Liver (tissue), 10 donors: ENCODE measurements at places on chromosomes 7 and 10.

DNA sequence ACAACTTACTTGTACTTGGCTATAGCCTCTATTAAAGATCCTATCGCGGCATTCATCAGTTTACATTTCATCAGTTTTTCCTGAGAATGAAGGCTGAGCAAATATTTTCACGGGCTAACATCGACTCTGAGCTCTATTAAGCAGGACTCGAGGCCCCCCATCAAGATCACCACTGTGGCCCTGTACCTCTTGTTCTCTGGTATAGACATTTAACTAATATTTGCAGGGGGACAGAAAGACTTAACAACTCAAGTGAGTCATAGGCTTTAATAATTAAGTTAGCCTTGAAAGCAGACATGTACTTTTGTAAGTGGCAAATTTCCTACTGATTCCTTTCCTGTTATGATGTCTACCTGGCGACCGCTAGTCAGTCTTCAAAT, 45.4 kb downstream of the DOCK4 start:
- H3K27ac ChIP-seq, result no peak overlapping the region
- peaks cover 15% of the 10 kb centered on the region for H3K4me1 ChIP-seq
- H3K36me3 ChIP-seq, result no peaks in the 10 kb centered on the region
- H3K27me3 ChIP-seq, result no peaks in the 10 kb centered on the region
- H3K4me3 ChIP-seq, result no peak overlapping the region

DNA sequence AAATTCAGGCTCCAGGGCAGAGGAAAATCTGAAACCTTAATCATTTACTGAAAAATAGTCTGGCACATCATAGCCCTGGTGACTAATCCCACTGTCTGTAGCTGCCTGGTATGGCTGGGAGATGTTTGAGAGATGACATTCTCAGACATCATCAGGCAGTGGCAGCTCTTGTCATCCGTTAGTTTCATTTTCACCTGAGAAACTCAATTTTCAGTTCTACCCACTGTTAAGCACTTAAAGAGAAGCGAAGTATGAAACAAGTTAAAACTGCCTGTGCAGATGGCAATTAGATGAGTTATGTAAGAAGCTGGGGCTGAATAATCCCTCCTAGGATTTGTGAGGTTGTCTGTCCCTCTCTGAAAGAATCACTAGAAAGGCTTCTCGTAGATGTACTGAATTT, 150.2 kb downstream of the NSUN6 start:
- H3K4me3 ChIP-seq, result no peak overlapping the region
- no peaks in the 10 kb centered on the region for H3K36me3 ChIP-seq
- DNase-seq, result no peak
- no peak overlapping the region for H3K27ac ChIP-seq

DNA sequence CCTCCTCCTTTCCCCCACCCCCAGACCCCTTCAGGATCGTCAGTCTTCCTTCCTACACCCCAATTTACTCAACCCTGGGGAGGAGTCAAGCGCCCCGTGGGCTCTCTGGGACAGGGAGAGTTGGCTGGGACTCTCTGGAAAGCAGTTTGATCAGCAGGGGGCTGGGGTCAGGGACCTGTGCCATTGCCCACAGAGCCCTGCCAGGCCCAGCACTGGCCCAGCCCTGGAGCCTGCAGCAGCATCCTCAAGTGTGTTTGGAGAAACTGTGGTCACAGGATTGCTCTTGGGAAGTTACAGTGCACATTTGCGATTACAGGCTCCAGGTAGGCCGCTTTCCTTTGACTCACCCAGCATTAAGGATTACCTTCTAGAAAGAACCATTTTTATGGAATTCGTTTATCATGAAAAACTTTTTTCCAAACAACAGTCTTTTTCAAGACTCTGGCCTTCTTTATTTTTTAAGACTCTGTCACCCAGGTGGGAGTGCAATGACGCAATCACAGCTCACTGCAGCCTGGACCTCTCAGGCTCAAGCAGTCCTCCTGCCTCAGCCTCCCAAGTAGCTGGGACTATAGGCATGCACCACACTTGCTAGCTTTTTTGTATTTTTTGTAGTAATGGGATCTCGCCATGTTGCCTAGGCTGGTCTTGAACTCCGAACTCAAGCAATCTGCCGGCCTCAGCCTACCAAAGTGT, 50.7 kb downstream of the CHST3 start:
- no peak for DNase-seq
- no peak overlapping the region for H3K27ac ChIP-seq
- no peak overlapping the region for H3K4me3 ChIP-seq
- no peaks in the 10 kb centered on the region for H3K4me1 ChIP-seq

- H3K36me3 ChIP-seq, result no peaks in the 10 kb centered on the region
- H3K4me3 ChIP-seq, result no peak overlapping the region
- H3K27me3 ChIP-seq, result no peaks in the 10 kb centered on the region
- no peak overlapping the region for H3K27ac ChIP-seq
- no peak for DNase-seq
These were observed 331.4 kb downstream of the CCSER2 start for GRCh38 chr10:84659497-84660439.

DNA sequence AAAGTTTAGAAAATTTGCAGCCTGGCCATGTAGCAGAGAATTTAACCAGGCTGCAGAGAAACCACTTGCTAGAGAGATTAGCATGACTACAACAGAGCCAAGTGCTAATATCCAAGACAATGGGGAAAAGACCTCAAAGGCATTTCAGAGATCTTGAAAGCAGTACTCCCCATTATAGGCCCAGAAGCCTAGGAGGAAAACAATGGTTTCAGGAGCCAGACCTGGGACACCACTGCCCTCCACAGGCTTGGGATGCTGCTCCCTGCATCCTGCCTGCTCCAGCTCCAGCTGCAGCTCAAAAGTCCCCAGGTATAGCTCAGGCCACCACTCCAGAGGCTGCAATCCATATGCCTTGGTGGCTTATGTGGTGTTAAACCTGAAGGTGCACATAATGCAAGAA, 101.5 kb upstream of the TMEM72 start:
- no peak overlapping the region for H3K4me3 ChIP-seq
- H3K27ac ChIP-seq, result no peak overlapping the region
- DNase-seq, result no peak
- H3K27me3 ChIP-seq, result no peaks in the 10 kb centered on the region

- DNase-seq, result no peak
- H3K27me3 ChIP-seq, result no peaks in the 10 kb centered on the region
- H3K36me3 ChIP-seq, result no peaks in the 10 kb centered on the region
- H3K4me3 ChIP-seq, result peak overlapping the region; percentile 66
These were observed 21.0 kb downstream of the HIBADH start for GRCh38 chr7:27641581-27642230.

DNA sequence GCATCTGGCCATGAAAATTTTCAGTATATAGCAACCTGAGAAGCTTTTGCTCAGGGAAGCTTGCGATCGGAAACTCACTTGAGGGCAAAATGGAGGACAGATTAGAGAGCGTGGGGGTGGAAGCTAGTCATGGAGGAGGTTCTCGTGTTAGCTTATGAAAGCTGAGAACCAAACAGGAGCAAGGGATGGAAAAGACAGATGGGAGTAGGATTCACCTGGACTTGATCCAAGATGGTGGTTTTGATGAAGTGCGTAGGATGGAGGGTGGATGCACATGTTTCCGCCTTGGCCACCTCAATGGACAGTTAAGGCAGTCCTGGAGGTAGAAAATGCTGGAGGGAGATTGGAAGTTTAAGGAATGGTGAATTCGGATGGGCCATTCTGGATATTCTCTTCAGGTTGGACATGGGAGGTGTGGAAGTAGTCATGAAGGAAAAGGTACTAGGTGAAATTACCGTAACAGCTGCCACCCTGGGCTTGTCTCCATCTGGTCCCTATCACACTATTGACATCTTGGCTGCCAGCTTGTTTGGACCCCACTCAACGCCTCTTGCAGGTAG, 6.3 kb upstream of the C10orf95 start:
- peaks cover 11% of the 10 kb centered on the region for H3K4me1 ChIP-seq
- H3K36me3 ChIP-seq, result no peaks in the 10 kb centered on the region
- no peak overlapping the region for H3K4me3 ChIP-seq
- no peak for DNase-seq
- H3K27me3 ChIP-seq, result no peaks in the 10 kb centered on the region

- no peak overlapping the region for H3K4me3 ChIP-seq
- H3K27me3 ChIP-seq, result no peaks in the 10 kb centered on the region
- no peak for DNase-seq
- H3K4me1 ChIP-seq, result no peaks in the 10 kb centered on the region
- no peak overlapping the region for H3K27ac ChIP-seq
- no peaks in the 10 kb centered on the region for H3K36me3 ChIP-seq
These were observed 39.8 kb downstream of the ATOH7 start for GRCh38 chr10:68192113-68192512.

DNA sequence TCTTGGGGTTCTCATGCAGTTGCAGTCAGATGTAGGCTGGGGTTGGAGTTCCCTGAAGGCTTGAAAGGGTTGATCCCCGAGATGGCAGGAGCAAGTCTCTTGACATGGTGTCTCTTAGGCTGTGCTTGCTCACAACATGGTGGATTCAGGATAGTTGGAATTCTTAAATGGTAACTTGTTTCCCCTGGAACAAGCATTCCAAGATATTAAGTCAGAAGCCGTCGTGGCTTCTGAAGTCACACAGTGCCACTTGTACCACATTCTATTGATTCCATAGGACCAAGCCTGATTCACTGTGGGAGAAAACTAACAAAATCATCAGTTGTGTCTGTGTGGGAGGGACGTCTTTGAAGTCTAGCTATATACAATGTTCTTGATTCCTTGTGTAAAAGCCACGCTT, 3.5 kb upstream of the SLC35B4 start:
- H3K4me1 ChIP-seq, result peaks cover 16% of the 10 kb centered on the region
- H3K36me3 ChIP-seq, result no peaks in the 10 kb centered on the region
- H3K4me3 ChIP-seq, result no peak overlapping the region
- no peak for DNase-seq
- no peak overlapping the region for H3K27ac ChIP-seq

DNA sequence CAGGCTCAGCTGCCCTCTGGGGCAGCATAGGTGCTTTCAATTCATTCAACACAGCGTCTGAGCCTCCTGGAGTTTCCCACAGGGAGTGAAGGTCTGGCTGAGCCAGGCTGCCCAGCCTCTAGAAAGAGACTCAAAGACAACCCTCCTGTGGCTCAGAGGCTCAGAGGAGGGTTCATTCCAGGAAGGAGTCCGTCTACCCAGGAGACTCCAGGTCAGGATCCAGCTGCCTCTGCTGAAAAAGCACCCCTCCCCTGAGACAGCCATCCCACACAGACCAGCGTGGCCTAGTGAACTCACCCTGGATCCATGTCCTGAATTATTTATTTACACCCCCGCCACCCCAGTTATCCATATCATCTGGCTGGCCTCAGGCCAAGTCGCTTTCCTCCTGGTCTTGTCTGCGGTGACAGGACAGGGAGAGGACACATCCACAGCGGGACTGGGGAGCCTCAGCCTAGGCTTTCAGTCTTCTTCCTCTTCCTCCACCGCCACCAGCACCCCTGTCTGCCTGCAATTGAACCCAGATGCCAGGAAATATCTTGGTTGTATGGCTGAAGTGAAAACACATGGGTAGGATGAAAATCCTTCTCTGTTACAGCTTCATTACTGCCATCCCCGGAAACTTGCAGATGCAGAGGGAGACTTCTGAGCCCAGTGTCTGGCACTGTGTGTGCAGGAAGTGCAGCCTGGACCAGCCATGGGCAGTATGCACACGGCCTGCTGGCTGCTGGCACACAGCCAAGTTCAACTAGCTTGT, 44.0 kb upstream of the COL13A1 start:
- no peaks in the 10 kb centered on the region for H3K4me1 ChIP-seq
- no peaks in the 10 kb centered on the region for H3K27me3 ChIP-seq
- no peak overlapping the region for H3K27ac ChIP-seq
- H3K36me3 ChIP-seq, result no peaks in the 10 kb centered on the region

DNA sequence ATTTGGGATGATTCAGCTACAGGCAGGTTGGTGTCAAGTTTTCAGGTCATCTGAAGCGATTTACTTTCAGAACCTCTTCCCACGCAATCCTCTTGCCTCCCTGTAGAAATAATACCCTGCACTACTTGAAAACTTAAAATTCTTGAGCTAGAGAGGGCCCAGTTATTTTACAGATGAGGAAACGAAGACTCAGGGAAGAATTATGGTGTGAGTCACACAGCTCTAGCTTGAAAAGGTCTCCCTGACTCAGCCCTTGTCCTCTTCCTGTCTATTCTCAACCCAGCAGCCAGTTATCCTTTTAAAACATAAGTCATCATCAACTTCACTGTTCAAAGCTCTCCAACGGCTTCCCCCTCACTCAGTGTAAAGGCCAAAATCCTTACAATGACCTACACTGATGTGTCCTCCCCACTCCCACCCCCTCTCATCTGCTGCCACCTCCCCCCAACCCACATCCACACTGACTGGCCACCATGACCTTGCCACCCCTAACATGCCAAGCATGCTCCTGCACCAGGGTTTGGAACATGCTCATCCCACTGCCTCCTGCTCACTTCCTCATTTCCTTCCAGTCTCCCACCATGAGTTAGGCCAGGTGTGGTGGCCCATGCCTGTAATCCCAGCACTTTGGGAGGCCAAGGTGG, 3.4 kb downstream of the DNMBP start:
- no peak for DNase-seq
- H3K4me1 ChIP-seq, result peaks cover 33% of the 10 kb centered on the region
- H3K4me3 ChIP-seq, result no peak overlapping the region
- no peaks in the 10 kb centered on the region for H3K36me3 ChIP-seq

- no peak overlapping the region for H3K4me3 ChIP-seq
- H3K36me3 ChIP-seq, result no peaks in the 10 kb centered on the region
- no peak for DNase-seq
- no peak overlapping the region for H3K27ac ChIP-seq
These were observed 48.3 kb downstream of the KIAA1549 start for GRCh38 chr7:138932870-138933269.

DNA sequence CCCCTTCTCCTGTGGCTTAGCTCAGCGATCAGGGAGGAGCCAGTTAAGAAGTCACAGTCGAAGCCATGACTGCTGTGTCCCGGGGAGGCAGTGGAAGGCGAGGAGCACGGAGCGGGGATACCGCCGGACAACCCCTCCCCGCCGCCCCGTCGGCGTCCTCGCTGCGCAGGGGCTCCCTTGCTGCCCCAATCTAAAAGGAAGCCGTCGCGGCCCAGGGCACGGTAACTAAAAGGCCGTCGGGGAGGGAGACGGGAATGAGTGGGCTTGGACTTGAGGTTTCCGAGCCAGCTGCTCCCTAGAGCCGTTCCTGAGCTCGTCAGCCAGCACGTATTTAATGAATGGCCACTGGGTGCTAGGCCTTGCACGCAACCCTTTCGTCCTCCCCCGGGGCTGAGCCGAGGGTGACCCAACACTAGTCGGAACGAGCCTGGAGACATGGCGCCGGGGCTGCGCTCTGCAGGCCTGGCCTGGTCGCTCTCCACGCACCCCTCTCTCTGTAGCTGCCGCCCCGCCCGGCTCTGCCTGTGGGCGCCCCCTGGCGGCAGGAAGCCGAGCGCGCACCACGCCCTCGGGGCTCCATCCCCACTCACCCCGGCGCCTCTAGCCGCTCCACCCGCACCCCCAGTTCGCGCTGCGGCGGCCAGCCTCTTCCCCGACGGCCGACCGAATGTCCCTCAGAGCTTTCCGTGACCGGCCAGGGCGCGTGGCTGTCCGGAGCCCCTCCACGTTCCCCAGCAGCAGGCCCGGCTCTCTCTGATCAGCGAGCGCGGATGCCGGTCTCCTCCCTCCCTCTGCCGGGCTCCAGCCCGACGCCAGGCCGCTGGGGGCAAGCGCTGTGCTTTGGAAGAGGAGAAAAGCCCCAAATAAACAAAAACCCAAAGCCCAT, 29.3 kb upstream of the KCNK18 start:
- H3K27ac ChIP-seq, result no peak overlapping the region
- H3K4me3 ChIP-seq, result no peak overlapping the region
